ENCODE measurements at places on chromosomes 1 and 21. TPM values are rescaled to one million over a fixed set of nuclear protein-coding genes. Genes with fewer than 3 reads are reported as not detected.

NCSTN gene
- 110 TPM for total RNA-seq

OR14K1 gene
- total RNA-seq: not detected

TMEM82 gene
- total RNA-seq: not detected

L1TD1 gene
- total RNA-seq: 0.36 TPM

AGBL4 gene
- 0.31 TPM for total RNA-seq

GJB3 gene
- not detected for total RNA-seq

LYPLA2 gene
- 108 TPM for total RNA-seq

PTPRC gene
- not detected for total RNA-seq

DMRTA2 gene
- total RNA-seq: not detected

HJV gene
- total RNA-seq: not detected

IL10 gene
- total RNA-seq: not detected

TFAP2E gene
- total RNA-seq: 1.5 TPM

MYOC gene
- total RNA-seq: not detected

AMY2A gene
- total RNA-seq: not detected

HSPA6 gene
- total RNA-seq: 5.8 TPM

ERRFI1 gene
- 5.0 TPM for total RNA-seq

KCNK1 gene
- not detected for total RNA-seq

RNU1-2 gene
- under 0.01 TPM for total RNA-seq

ZNF687 gene
- 18.3 TPM for total RNA-seq

COL24A1 gene
- 2.0 TPM for total RNA-seq

NR0B2 gene
- not detected for total RNA-seq
